ENCODE measurements at places on chromosomes 16 and 17.

- no peak for DNase-seq
Observed at GRCh38 chr17:13865650-13866049, 203.7 kb upstream of the COX10 start.

DNA sequence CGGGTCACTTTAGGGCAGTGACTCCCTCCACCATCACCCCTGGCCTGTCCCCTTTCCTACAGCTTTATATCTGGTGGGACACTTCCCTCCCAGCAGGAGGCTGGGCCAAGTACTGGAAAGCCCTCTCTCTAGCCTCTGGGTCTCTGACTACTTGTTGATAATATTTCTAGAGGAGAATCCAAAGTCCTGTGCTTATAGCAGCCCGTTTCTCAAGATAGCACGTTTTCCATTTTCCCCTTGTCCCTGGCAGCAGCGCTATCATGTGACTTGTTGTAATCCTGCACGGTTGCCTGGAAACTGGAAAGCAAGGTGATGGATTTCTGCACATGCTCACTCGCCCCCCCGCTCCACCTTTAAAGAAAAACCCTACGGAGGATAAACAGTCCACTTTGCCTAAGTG is 3.3 kb upstream of the AXIN2 start:
- no peak for DNase-seq

GRCh38 chr17:74512624-74513091 is 18.6 kb downstream of the CD300LB start:
- DNase-seq: peak; percentile 34

GRCh38 chr17:1030684-1031532 is 34.0 kb downstream of the TIMM22 start:
- no peak for DNase-seq

GRCh38 chr17:3475251-3475685 is 529 bp upstream of the ASPA start:
- DNase-seq: no peak

DNA sequence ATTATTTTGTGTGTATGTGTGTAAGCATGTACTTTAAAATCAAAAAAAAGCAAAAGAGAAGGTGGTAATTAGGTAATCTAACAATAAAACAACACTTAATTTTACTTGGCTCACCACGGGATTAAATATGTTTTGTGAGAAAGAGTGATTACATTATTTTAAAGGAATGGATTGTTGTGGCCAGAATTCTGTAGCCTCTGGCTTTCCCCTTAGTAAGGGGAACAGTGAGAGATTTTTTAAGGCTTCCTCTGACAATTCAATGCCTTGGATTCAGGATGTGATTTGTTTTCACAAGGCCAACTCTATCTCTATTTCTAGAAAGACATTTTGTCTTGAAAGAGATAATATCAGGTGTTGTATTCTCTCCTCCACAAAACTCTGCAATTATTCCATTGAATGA is 560.3 kb upstream of the CDH8 start:
- DNase-seq: no peak

DNA sequence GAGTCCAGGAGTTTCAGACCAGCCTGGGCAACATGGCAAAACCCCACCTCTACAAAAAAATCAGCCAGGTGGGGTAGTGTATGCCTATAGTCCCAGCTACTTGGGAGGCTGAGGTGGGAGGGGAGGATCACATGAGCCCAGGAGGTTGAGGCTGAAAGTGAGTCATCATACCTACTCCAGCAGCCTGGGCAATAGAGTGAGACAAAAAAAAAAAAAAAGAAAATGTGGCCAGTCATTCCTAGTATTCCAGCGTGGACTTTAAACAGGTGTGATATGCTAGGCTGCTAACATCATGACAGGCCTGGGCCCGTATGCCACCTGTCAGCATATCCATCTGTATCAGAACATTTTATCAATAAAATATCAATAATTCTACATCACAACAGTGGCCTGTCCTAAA is 143.3 kb downstream of the AATF start:
- DNase-seq: no peak

DNA sequence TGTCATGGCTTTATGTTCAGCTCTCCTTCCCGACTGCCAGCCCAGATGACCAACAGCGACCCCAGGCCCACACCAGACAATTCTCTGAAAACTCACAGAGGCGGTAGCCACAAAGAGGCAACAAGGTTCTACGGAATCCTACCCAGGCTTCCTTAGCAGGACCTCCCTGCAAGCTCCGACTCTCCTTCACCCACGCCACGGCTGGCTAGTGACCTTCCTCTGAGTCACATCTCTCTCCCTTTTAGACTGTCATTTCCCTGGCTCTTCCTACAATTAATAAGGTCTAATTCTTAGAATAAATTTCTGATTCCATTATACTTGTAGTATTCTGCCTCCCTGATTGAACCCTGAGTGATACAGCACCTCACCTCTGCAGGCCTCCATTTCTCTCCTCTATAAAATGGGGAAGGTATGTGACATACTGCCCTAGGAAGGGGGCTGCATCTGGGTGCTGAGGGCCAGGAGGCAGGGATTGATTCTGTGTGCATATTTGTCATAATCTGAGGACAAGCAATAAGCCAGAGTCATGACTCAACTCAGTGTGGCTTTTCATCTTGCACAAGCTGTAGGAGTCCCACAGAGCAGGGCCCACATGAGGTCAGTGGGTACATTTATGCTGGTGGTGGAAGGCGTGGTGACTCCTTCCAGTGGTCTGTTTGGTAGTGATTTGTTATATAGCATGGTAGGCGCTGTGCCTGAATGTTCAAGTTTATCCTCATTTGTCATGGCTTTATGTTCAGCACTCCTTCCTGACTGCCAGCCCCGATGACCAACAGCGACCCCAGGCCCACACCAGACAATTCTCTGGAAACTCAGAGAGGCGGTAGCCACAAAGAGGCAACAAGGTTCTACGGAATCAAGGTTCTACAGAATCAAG is 46.2 kb downstream of the SMPD3 start:
- DNase-seq: no peak

DNA sequence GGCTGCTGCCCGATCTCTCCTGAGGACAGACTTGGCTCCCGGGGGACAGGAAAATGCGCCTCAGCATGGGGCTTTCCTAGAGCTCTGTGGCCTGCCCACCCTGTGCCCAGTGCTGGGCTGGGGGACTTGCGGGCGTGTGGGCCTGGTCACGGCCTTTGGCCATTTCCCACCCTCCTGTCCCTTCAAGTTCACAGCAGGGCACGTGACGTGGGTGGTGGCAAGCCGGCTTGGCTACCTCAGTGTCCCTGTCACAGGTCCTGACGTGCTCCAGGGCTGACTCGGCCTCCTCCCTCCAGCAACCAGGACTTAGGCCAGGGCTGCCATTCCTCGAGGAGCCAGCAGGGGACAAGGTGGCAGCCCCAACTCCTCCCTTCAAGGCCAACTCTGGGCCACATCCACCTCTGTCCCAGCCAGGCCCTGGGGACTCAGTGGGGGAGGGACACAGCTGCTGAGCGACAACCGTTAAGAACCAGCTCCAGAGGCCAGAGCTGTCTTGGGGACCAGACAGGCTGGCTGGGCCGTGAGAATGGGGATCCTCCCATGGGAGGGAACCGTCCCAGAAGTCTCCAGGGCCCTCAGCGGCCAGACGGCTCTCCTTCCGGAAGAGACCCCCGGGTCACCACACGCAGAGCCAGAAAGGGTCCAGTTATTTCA is 981 bp upstream of the UNC13D start:
- peak; percentile 67 for DNase-seq

DNA sequence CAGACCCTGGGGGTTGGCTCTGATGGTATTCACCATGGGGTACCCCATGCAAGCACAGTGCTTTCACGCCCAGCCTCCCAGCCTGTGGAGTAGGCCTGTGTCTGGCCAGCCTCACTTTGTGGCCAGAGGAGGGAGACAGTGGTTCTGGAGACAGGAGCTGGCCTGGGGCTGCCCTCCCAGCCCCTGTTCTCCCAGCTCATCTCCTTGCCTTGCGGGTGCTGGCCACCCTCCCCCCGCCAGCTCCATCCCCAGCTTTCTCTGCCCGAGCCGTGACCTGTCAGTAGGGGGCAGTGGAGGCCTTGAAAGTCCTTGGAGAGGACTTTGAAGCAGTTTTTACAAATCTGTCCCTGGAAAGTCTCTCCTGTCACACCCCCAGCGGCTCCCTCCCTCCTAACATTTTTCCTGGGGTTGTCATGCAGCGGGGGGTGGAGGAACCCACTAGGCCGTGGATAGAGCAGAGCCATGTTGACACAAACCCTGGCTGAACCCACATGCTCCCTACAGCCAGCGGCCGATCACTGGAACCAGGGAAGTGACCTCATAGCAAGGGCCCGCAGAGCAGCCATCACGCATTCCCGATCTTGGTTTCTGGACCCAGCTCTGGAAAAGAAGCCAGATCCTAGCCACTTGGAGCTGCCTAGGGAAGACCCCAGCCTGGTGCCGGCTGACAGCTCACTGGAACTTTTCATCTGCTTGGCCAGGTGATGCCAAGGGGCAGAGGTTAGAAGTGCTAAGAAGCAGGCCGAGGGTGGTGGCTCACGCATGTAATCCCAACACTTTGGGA is 289.4 kb downstream of the SEC14L1 start:
- peak; percentile 84 for DNase-seq

GRCh38 chr16:70677499-70678120 is 8.2 kb downstream of the MTSS2 start:
- no peak for DNase-seq

DNA sequence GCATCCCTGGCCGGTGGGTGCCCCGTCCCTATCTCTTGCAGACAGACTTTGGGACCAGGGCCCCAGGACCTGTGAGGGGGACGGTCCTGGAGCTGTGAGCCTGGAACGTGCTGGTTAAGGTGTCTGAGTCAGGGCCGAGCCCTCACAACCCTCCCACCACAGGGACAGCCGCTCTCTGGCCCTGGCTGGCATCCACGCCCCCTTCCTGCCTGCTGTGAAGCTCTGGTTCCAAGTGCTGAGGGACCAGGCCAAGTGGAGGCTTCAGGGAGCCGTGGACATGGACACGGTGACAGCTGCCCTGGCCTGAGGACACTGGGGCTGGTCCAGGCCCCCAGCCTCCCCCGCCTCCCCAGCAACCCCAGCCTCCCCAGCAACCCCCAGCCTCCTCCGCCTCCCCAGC is 6.6 kb downstream of the TSR3 start:
- no peak for DNase-seq

DNA sequence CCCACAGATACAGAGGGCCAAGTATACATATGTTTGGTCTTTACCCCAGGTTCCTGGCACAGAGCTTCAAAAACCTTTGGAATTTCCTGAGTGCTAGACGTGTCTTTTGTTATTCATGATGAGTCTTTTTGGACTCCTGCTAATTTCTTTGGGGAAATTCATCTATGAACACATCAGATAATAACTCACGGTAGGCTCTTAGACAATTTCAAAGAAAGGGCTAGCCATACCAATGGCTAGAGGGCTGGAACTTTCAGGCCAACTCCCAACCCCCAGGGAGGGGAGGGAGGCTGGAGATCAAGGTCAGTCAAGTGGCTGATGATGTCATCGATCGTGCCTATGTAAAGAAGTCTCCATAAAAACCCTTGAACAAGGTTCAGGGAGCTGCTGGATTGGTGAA is 101.9 kb downstream of the STX8 start:
- DNase-seq: no peak

- DNase-seq: no peak
Observed at GRCh38 chr16:87441886-87442580, 49.9 kb downstream of the MAP1LC3B start.

DNA sequence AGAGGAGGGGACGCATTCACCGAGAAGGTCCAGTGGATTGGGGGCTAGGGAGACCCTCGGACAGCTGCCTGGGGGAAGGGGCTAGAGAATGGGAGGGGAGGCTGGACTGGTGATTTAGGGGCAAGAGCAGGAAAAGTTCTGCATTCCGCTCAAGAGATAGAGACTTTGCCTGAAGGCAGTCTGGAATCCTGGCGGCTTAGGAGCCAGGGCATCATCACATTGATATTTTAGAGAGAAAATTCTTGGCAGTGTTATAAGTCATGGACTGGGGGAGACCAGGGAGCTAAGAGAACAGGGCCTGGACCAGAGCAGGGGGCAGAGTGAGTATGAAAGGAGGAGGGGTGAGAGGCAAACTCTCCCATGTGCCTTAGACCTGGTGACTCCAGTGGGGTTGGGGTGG is 35.8 kb downstream of the MSI2 start:
- DNase-seq: no peak

DNA sequence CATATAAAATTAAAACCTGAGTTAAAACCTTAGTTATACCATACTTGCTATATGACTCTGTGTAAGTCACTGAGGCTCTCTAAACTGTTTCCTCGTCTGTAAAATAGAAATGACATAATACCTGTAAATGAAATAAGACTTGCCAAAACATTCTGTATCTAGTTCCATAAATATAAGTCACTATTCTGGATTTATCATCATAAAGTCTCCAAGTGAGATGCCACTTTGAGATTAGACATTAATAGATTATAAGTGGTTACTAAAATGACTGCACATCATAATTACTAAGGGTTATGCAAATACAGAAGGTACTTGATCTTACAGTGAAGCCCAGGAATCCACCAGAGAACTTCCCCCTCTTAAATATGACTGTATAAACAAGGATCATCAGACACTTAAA is 12.0 kb upstream of the BRIP1 start:
- no peak for DNase-seq

- DNase-seq: no peak
Observed at GRCh38 chr16:56414366-56414765, 11.0 kb downstream of the AMFR start.

GRCh38 chr16:784431-784830 is 3.8 kb downstream of the RPUSD1 start:
- DNase-seq: no peak

GRCh38 chr17:68431661-68432071 is 25.6 kb downstream of the WIPI1 start:
- peak; percentile 27 for DNase-seq

- no peak for DNase-seq
Observed at GRCh38 chr16:89808475-89808874, 8.0 kb downstream of the FANCA start.

GRCh38 chr17:19288453-19288852 is 51.3 kb downstream of the EPN2 start:
- DNase-seq: no peak

DNA sequence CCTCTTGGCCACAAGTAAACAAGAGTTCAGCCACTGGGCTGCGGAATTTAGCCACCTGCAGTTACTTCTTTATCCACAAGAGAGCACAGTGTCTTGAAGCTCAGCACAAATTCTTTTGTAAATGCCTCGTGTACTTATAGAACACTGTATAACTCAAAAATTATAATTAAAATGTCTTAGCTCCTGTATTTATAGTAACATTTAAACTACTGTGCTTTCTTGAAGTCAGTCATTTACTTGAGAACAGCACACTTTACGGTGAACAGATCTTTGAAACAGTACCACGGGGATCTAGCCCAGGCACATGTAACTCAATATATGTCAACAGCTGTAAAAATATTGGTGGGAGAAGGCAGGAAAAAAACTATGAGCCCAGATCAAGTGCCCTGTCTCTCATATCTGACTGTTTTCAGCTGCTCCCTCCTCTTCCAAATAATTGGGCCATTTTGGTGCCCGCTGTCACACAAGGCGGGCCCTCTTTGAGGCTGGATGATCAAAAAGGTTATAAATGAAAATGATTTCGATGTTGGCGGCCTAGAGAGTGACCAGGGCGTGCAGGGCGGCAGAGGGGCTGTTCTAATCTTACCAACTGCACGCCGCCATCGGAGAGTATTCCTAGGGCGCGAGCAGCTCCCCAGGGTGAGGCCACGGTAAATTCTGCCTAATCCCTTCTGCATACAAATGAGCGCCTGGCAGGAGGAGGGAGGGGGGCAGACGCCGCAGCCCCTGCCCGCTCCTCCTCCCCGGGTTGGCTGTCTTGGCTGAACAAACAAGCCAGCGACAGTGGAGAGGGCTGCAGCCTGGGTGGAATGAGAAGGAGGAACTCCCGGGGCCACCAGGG is 183.2 kb downstream of the C16orf78 start:
- DNase-seq: no peak
